ENCODE measurements at places on chromosomes 7 and 10.

GRCh38 chr10:24341371-24341770 is 132.4 kb downstream of the KIAA1217 start:
- no peak for DNase-seq

DNA sequence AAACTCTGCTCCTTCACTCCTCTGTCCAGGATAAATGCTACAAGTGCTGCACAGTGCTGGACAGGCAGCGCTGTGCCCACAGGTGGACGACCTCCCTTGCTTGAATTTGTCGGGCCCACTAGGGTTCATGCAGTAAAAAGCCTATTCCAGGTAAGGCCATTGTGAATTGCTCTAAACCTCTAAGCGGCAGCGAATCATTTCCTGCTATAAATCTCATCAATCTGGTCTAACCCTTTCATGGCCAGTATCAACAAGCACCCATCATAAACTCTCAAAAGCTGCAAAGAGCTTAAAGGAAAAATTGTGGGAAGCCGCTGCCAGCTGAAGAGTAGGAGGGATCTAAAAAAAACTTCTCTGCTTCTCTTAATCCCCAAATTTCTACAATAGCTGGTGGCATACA is 134.2 kb downstream of the SLC25A13 start:
- no peak for DNase-seq

GRCh38 chr10:100670828-100671479 is 74.4 kb upstream of the PAX2 start:
- DNase-seq, result no peak

GRCh38 chr10:24465124-24465874 is 256.4 kb downstream of the KIAA1217 start:
- no peak for DNase-seq

- DNase-seq, result no peak
Measured at GRCh38 chr7:149644754-149645153, 128.6 kb downstream of the ZNF467 start.

- no peak for DNase-seq
Measured at GRCh38 chr10:128066870-128067382, 59.3 kb downstream of the MKI67 start.

DNA sequence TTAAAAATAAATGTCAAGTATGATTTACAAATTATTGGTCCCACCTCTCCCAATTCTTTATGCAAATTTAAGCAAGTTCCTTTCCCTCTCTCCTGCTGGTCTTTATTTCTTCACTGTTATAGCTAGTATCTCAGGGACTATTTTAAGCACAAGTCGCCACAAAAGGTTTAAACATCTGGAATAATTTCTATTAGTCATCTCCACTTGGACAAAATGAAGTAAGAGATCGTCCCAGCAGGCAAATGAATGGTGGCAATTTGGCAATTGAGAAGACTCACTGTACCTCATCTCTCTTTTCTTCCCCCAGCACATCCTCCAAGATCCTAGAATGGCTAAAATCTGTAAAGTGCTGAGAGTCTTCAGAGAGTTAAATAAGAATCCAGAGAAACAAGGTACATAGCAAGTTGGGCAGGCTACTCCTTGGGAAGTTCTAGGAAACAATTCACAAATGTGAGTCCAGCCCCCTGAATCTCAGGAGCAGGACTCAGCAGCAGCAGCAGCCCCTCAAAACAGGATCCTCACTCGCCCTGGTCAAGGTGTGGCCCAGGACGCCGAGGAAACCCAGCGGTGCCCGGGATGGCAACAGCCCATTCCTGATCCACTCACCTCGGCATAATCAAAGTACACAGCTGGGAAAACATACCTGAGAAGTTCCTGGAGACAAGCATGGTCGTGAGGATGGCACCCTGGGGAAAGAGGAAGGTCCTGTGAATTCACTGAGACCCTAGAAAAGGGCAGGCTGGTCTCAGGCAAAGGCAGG is 30.3 kb upstream of the NDST2 start:
- DNase-seq, result no peak

- no peak for DNase-seq
Measured at GRCh38 chr7:2231992-2232765, 566 bp downstream of the MAD1L1 start.

GRCh38 chr7:8201846-8202441 is 60.0 kb downstream of the ICA1 start:
- DNase-seq, result no peak

DNA sequence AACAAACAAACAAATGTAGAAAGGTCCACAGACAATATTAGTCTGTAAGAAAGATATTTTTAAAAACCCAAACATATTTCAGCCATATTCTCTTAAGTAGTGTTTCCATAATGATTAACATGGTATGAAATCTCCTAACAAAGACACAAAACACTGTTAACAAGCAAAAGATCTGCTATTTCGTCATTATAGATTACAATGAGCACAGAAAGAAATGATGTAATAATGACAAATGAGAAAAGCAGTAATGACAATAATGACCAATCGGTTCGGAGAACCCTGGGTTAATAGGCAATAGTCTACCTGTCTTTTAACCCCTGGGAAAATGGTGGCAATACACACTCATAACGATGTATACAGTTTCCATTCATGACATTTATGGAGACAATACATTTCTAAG is 39.5 kb upstream of the NCAPG2 start:
- no peak for DNase-seq

GRCh38 chr10:129105266-129105665 is 361.8 kb upstream of the MGMT start:
- DNase-seq, result no peak

- no peak for DNase-seq
Measured at GRCh38 chr10:48493083-48493871, 111.6 kb downstream of the ARHGAP22 start.

GRCh38 chr10:117004227-117005025 is 561 bp downstream of the SHTN1 start:
- DNase-seq, result no peak

GRCh38 chr10:124629842-124630241 is 114.3 kb downstream of the FAM53B start:
- no peak for DNase-seq

DNA sequence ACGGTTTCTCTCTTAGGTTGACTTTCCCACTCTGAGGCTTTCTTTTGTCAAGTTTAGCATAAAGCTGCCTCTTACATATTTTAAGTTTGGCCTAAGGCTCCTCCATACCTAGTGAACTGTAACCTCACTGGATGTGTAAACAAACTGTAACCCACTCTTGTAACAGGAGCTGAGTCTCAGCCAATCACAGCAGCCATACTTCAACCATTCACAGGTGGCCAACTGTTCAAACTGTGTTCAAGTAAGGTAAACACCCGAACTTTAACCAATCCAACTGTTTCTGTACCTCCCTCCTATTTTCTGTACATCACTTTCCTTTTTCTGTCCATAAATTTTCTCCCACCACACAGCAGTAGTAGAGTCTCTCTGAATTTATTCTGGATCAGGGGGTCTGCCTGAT is 7.7 kb upstream of the NRBF2 start:
- DNase-seq, result no peak

DNA sequence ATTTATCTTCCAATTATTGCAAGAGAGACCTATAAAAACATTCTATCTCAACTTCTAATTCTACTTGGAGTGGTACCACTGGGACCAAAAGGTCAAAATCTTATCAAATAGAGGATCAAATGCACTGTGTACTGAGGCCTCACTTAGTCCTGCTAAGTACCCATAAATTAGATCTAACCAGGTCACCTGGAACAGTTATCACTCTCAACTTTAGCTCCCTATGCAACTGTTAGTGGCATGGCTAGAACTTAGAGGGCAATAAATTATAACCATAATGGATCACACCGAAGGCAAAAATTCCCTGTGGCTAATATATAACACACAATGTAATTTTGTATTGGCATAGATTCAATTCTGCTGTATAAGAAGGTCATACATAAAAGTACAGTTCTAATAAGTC is 428.9 kb downstream of the PCDH15 start:
- DNase-seq, result no peak

DNA sequence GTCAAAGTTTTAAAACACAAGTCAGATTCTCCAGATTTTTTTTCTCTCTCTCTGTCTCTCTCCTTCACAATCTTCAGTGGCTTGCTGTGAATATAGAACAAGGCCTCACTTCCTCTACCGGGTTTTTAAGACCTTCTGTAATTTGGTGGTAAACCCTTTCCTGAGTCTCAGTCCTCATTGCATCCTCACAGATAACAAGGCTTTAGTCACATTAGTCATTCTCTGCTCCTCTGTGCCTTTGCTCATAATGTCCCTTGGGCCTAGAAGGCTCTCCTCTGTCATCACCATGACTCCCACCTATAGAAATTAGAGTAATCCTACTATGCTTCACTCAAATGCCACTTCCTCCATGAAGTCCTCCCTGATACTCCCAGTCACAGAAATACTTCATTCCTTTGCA is 172.7 kb upstream of the HPS1 start:
- no peak for DNase-seq

DNA sequence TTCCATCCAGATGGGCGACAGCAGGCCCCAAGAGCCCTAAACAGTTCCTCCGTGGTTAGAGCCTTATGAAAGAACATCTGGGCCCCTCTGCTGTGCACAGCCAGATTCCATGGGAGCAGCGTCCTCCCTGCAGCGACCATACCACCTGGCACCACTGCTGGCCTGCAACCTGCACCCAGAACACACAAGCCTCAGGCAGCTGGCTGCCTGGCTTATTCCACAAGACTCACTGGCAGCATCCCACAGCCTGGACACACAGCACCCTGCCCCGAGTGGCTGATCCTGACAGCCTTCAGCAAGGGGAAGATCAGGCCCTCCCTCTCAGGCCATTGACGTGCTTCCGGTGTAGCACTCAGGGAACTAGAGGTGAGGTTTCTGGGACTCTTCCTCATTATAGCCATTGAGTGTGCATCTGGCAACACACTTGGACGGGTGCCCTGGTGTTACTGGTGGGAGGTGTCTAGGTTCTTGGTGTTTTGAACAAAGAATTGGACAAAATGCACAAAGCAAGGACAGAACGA is 33.7 kb upstream of the ERCC6 start:
- no peak for DNase-seq

GRCh38 chr10:117723343-117723742 is 180.8 kb downstream of the EMX2 start:
- no peak for DNase-seq

DNA sequence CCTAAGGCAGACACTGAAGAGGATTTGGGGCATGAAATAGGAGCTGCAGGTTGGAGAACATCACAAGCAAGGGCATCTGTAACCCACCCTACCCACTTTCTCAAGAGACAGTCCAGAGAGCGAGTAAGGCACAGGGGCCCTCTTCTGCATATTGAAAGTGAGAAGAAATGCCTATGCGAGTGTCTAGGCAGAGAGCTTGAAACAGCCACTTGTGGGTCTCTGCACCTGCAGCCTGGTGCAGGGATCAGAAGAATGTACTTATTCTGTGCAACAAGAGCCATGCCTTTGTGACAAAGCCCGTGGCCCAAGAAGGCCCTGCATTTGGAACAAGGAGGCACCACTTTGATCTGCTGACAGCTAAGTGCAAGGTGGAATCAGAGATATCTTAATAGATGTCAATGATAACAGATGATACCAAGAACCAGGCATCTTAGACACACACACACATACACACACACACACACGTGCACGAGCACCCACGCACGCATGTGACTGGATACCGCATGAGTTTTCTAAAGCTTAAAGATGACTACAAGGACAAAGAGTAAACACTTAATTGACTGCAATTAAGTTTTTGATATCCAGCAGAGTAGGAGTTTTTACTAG is 89.3 kb downstream of the NPSR1 start:
- DNase-seq, result no peak

GRCh38 chr7:48161407-48162125 is 9.7 kb upstream of the ABCA13 start:
- DNase-seq, result no peak

- DNase-seq, result no peak
Measured at GRCh38 chr7:28832669-28833068, 125.5 kb downstream of the TRIL start.

GRCh38 chr10:118203461-118203860 is 138.7 kb downstream of the FAM204A start:
- no peak for DNase-seq

- no peak for DNase-seq
Measured at GRCh38 chr7:98907570-98907969, 29.2 kb downstream of the TRRAP start.

DNA sequence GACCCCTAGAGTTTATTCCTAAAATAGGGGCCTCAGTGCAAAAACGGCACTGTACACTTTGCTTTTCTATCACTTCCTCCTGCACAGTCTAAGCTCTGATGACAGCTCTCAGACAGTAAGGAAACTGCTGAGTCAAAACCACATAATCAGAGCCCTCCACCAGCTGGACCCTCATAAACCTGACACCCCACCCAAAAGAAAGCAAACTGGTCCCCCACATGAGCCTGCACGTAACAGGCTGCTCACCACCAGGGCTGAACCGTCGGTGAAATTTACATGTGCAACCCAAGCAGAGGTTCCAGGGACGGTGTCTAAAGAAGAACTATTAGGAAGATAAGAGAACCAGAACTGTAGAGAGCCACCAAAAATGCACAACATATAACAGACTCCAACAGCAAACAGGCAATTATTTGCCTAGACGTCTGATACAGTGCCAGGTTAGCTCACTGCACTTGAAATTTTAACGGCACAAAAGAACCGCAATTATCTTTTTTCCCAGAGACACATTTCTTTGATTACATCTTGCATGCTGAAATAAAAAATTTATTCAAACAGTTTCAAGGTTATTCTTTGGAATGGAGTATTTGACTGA is 19.6 kb downstream of the SGMS1 start:
- no peak for DNase-seq

DNA sequence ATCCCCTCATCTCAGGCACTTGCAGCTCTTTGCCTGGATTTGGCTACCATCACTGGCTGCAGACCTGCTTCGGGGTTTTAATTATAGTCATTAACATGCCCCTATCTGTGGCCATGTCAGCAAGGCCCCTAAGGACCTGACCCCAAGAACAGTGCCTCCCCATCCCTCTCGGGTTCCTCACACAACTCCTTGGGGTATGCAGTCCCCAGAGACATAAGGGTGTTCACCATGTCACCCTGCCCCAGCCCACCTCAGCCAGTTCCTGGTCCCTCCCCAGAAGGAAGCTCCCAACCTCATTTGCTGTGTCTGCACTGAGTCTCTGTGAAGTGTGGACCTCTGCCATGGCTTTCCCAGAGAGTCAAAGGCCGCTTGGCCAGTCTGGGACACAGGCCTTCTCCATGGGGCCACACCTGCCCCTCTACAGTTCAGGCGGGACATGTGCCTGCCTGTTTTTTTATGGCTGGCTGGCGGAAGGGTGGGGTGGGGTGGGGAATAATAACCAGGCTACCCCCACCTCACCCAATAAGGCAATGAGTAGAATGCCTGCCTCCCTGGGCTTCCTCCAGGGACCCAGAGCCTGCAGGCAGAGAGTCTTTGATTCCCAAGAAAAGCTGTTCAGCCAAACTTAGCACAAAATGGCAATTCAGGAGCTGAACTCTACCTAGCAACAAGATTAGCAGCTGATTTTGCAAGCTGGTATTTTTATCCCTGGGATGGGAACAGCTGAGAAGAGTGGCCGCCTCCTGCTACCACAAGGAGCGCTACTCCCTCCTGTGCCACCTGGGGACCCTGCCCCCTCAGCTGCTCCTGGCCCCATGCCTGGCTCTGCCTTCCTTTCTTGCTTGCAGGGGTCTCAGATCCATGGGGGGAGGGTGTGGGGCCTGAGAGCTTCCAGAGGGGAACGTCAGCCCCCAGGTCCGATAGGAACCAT is 23.7 kb upstream of the CAMK2B start:
- no peak for DNase-seq
